ENCODE measurements at places on chromosomes 12 and 14. TPM values are rescaled to one million over a fixed set of nuclear protein-coding genes. Genes with fewer than 3 reads are reported as not detected.

C3AR1 gene
- 1.9 TPM for total RNA-seq

ZNF891 gene
- 0.11 TPM for total RNA-seq

WNT1 gene
- total RNA-seq = not detected

STON2 gene
- total RNA-seq = 0.08 TPM
